NCI-H345 (cell line): ENCODE measurements at places on chromosomes 7 and 10.

GRCh38 chr10:26682931-26683330, 14.6 kb upstream of the PDSS1 start:
- no peak for DNase-seq

- no peak for DNase-seq
Measured at GRCh38 chr10:51619365-51619764, 80.0 kb downstream of the CSTF2T start.

GRCh38 chr10:71127104-71127503, 85.3 kb upstream of the UNC5B start:
- no peak for DNase-seq

GRCh38 chr7:101094376-101094775, 9.1 kb downstream of the TRIM56 start:
- no peak for DNase-seq

DNA sequence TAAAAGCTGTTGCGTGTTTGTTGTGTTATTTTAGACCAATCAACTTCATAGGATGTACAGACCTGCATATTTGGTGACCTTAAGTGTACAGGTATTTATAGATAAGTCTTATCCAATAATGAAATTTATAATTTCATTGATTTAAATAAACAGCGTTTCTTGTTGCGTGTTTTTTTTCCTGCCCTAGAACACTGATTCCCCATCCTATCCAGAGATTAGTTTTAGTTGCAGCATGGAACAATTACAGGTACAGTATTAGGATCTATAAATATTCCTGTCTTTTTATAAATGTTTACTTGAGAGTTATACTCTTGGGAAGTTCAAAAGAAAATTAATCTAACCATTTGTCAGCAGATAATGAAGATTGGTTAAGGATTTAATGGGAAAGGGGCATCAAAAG, 2.1 kb upstream of the BMI1 start:
- DNase-seq: no peak

- no peak for DNase-seq
Measured at GRCh38 chr10:133102415-133103095, 14.8 kb downstream of the ADGRA1 start.

DNA sequence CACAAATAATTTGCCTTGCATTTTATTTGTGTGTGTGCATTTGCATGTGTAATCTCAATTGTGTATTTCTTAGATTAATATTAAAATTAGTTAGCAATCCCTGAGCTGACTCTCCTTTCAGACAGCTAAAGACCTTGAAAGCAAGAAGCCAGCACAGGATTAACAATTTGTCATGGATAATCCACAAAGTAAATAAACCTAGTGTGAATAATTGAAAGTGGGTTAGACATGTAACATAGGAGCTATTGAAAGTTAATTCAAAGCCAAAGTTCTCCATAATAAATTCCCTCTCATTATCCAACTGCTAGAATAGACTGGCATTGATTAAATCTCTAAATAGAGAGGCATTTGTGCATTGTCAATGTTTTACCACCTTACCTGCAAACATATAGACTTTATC, 326.1 kb downstream of the PLXDC2 start:
- no peak for DNase-seq

DNA sequence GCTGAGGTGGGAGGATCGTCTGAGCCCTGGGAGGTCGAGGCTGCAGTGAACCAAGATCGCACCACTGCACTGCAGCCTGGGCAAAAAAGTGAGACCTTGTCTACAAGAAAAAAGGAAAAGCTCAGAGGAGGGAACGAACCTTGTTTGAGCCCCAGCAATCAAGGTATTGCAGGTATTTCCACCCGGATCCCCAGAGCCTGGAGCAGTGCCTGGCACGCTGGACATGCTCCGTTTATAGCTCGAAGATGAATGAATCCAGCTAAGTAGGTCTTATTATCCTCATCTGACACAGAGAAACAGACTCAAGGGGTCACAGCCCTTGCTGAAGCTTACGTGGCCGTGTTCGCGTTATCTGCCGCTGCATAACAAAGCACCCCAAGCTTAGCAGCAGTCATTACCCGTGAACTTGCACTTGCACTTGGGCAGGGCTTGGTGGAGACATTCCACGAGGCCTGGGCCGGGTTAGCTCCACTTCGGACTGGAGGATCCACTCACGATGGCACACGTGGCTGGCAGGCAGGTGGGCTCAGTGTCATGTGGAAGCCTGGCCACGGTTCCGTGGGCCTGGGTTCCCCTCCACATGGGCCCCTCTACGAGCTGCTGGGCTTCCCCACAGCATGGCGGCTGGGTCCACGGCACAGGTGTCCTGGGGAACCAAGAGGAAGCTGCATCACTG, 3.2 kb upstream of the COX19 start:
- no peak for DNase-seq

GRCh38 chr7:4931943-4932342, 27.0 kb downstream of the MMD2 start:
- peak; percentile 70 for DNase-seq
